ENCODE measurements at places on chromosomes 2 and 18.

DNA sequence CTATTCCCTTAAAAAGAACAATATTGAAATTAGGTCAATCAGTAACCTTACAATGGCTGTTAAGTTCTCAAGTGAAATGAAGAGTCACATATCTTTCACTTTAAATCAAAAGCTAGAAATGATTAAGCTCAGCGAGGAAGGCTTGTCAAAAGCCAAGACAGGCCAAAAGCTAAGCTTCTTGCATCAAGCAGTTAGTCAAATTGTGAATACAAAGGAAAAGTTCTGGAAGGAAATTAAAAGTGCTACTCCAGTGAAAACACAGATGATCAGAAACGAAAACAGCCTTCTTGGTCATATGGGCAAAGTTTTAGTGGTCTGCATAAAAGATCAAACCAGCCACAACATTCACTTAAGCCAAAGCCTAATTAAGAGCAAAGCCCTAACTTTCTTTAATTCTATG is 402.6 kb upstream of the ZEB2 start:
- DNase-seq = no peak

DNA sequence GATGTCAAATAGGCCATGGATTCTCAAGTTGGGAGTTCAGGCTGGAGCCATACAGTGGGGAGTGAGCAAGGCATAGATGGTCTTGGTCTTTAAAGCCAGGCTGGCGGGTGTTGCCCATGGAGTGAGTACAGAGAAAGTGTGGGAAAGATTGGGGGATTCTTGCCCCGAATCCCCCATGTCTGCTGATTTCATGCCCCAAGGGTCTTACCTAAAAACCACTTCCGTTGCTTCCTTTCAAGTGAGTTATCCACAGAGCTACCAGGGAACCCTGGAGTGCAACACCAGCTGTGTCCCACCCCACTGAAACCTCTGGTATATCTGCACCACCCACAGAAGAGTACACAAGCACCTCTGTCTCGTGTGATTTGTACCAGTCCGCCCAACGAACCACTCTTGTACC is 31.4 kb downstream of the FHOD3 start:
- DNase-seq = no peak

GRCh38 chr2:223578846-223579245 is 23.3 kb downstream of the SCG2 start:
- DNase-seq = no peak

DNA sequence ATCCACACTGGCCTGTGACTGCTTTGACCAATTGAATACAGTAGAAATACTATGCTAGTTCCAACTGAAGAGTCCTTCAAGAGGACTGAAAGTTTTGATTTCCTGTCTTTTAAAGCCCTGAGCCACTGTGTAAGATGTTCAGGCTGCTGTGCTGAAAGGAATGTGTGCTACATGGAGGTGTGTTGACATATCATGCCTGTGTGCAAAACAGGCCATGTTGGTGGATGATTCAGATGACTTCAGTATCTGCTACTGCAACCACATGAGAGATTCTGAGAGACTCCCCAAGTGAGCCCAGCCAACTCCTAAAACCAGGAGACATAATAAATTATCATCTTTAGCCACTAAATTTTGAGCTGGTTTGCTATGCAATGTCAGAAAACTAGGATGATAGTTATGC is 662.9 kb downstream of the ZEB2 start:
- DNase-seq = no peak

- DNase-seq = no peak
Measured at GRCh38 chr2:187502467-187502866, 51.8 kb downstream of the TFPI start.

DNA sequence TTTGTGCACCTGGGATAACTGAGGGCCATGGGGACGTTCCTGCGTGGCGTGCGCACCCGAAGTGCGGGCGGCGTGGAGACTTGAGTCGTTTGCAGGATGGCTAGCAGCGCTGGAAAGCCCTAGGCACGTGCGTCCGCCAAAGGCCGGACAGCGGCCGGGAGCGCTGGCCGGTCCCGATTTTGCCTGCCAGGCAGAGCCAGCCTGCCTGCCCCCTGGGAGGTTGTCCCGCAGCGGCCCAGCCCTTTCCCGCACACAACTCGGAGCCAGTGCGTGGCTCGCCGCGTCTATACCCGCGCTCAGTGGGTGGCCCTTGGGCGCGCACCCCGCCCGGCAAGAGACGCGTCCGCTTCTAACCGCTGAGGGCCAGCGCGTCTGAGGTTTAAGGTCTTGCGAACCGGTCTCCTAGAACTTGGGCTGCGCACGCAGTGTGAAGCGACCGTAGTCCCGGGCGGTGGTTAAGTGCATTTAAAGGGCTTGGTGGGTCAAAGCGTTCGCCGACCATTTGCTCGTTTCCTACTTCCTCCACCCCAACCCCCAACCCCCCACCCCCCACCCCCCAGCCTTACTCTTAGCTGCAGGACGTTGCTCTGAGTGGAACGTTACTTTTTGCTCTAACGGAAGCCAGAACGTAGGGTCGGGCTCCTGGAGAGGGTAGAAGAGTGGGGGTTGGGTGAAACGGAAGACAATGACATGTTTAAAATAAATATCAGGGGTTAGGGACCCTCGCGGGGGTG is 627 bp downstream of the CDCA7 start:
- DNase-seq = peak; percentile 31

DNA sequence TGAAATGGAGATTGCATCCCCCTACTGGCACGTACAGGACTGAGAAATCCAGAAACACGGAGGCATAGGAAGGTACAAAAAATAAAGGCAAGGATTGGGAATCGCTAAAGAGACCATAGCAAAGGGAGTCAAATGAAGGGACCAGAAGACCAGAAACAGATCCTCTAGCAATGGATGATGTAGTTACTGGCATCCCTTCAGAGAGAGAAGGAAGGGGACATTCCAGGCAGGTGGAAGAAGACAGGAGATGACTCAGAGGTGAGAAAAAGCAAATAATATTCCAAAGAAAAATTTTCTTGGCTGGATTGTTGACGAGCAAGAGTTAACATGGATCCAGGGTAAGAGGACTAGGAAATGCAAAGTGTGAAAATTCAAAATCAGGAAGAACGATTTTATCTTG is 78.4 kb upstream of the FZD7 start:
- DNase-seq = peak; percentile 47

- no peak for DNase-seq
Measured at GRCh38 chr2:98829581-98830270, 98.8 kb upstream of the MGAT4A start.

GRCh38 chr2:199968126-199968525 is 12.7 kb downstream of the MAIP1 start:
- no peak for DNase-seq

- DNase-seq = no peak
Measured at GRCh38 chr2:62740221-62740620, 34.7 kb downstream of the EHBP1 start.

- DNase-seq = no peak
Measured at GRCh38 chr2:63875559-63876245, 34.0 kb downstream of the UGP2 start.

- DNase-seq = no peak
Measured at GRCh38 chr2:219261024-219261855, 7.5 kb upstream of the TUBA4A start.

DNA sequence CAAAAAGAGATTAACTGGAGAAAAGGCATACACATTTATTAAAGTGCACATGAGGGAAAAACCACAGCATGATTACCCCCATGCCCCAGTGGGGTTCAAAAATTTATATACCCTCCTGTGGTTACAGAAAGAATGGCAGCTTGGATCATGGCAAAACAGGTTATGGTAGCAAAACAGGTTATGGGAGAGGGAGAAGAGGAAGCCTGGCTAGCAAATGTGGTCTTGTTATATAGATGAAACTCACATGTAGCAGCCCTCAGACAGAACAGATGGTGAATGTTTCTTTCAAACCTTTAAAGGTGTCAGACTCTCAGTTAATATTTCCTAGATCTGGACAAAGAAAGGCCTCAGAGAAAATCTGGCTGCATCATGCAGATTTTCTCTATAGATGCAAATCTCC is 178.2 kb upstream of the ZC3H15 start:
- DNase-seq = no peak

DNA sequence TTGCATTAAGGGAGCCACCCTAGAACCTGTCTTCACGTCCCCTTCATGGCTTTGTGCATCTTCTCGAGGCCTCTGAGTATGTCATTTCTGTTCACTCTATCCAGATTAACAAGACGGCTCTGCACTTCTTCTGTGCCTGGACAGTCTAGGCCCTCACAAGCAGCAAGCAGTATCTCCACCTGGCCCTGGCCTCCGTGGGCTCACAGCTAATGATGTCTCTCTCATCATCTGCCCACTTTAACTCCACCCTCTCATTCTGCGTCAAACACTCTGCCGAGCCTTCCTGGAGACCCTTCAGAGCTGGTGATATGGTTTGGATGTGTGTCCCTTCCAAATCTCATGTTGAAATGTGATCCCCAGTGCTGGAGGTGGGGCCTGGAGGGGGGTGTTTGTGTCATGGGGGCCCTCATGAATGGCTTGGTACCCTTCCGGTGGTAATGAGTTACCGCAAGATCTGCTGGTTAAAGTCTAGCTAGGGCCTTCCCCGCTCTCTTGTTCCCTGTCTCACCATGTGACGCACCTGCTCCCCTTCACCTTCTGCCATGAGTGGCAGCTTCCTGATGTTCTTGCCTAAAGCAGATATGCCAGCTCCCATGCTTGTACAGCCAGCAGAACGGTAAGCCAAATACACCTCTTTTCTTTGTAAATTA is 132.5 kb upstream of the ID2 start:
- no peak for DNase-seq

DNA sequence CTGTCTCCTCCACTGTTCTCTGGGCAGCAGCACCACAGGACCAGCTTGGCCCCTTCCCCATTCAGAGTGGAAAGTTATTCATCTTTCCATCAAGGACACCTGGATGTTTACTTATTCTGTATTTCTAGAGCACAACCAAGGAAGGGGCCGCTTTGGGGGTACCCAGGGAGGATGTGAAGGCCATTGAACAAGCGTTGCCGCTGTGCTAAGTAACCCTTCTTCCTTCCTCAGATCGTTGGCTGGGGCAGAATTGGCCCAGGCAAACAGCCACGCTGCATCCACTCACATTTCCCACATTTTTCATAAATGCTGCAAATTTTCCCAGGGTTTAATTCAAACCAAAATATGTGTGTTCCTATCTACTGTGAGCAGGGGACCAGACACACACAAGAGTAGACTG is 76.2 kb upstream of the NPAS2 start:
- no peak for DNase-seq

- DNase-seq = no peak
Measured at GRCh38 chr18:46418663-46419260, 238.3 kb downstream of the LOXHD1 start.

DNA sequence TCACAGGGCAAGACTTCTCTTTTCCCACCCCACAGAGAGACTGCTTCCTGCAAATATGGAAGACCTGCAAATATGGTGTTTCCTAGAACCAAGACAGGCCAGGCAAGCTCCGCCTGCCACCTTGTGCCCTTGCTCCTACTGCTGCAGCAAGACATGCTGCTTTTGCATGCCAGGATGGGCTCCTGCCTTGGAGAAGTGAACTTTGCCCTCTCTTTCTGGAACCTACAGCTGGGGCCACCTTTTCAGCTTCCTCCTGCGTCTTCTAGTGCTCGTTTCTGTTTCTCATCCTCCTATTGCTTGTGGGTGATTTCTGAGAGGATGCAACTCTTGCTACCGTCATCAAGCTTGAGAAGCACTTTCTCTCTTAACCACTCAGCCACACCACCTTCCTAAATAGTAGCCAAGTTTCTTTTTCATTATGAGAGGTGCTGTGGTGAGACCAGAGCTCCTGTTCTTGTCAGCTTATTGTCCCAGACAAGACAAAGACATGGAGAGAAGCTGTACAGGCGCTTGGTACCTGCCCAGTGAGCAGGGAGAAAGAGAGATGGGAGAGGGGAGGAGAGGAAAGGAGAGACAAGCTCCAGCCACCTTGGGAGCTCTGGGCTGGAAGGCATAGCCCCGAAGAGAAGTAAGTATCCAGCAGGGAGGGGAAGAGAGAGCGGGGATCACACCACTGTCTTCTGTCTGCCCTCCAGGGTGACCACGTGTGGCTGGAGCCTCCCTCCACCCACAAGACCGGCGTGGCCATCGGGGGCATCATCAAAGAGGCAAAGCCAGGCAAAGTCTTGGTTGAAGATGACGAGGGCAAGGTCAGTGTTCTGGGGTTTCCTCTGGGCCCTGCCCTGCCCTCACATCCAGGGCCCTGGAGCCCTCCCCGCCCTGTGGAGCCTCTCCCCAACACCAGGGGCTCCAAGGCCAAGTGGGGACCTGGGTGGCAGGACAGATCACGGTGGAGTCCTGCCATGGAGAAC is 28.3 kb downstream of the MYO7B start:
- DNase-seq = no peak

GRCh38 chr2:11097854-11098387 is 57.3 kb upstream of the SLC66A3 start:
- no peak for DNase-seq

DNA sequence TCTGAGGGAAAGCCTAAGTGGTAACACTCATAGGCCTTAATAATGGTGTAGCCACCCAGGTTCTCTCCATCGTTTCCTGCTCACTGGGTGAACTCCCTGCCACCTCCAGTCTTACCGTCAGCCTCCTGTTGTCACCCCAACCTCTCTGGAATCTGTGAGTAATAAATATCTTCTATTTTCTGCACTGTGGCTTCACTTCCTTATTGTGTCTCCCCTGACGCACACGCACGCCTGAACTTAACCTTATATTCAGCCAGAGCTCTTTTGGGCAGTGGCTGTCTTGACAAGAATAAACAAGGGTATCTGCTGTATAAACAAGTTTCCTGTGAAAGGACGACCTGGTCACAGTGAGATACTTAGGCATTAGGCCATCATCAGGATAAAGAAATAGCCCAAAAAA is 467.2 kb downstream of the SPAG16 start:
- no peak for DNase-seq

DNA sequence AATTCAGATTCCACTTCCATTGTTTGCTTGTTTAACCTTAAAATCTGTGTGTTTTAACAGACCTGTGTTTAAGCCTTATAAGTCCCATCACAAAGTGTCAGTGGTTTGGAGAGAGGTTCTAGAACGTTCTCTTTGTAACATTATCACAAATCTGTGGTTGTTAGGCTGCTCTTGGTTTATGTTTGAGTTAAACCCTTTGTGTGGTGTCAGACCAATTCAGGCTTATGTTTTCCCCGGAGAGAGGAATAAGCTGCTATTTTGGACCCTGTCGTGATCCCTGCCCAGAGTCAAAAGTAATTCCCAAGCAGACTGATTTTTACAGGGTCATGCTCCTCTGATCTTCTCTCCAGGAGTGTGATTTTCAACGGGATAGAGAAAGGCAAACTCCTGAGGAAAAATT is 43.8 kb upstream of the LTBP1 start:
- no peak for DNase-seq

GRCh38 chr2:86790676-86791572 is at the start of gene CD8A:
Gene CD8A, minus strand, starts transcription at chr2:86790913. Its CDS starts 88 bp downstream, at chr2:86790825.
- no peak for DNase-seq

All from cerebellar cortex (tissue), 1 donor.